ENCODE measurements at places on chromosomes 12 and 14.

- DNase-seq: no peak
Measured at GRCh38 chr12:124328116-124328515, 33.2 kb downstream of the RFLNA start.

- DNase-seq: no peak
Measured at GRCh38 chr14:86794689-86795088, 1198.3 kb downstream of the GALC start.

DNA sequence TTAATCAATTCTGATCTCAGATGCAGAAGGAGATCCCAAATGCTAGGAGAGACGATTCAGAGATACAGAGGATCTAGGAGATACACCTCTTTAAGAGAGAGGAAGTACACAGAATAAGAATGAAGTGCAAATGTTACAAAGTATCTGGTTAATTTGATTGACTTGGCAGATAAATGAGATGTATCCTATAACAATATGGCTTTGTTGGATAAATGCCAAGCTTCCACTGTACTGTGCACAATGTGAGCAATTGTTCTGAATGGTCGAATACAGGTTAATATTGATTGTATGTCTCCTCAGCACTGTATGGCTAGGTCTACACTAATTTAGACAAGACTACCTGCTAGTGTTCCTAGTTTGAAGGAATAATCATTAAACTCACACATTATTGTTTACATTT is 119.6 kb upstream of the PTPRB start:
- no peak for DNase-seq

DNA sequence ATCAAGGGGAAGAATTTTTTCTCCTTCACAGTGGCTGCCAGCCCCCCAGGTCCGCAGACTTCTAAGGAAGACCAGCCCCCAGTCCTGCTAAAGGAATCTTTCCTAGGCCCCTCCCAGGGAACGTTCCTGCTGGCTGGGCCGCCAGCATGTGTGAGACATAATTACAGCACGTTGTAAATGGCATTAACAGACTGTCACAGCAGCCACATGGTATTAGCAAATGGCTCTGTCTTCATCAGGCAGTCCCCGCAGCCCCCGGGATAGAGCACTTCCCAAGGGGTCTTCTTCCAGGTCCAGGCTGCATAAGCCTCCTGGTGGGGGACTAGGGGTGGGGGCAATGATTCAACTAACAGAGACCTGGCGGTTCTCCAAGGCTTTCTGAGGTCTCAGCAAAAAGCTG is 34.9 kb upstream of the FAM222A start:
- peak; percentile 79 for DNase-seq

DNA sequence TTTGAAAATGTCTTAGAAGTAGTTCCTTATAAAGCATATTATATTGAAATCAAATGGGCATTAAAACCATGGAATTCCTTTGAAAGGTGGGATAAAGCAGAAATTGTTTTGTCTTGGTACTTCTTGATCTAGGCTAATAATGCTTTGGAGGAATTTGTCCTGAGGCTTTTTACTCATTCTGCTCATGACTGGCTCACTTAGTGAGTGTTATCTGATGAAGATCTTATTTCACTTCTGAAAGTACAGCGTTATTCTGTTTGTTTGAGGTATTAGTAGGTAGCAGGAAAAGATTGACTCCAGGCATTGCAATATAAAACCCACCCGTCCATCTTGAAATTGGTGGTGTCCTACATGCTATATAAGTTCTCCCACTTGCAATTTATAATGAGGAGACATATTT is 5.5 kb downstream of the C12orf71 start:
- no peak for DNase-seq

GRCh38 chr12:75990189-75990912 is 41.2 kb downstream of the PHLDA1 start:
- DNase-seq: no peak

- DNase-seq: peak; percentile 97
Measured at GRCh38 chr12:103334466-103334865, 161.3 kb downstream of the C12orf42 start.

GRCh38 chr12:85782711-85783110 is 53.5 kb downstream of the RASSF9 start:
- DNase-seq: no peak

DNA sequence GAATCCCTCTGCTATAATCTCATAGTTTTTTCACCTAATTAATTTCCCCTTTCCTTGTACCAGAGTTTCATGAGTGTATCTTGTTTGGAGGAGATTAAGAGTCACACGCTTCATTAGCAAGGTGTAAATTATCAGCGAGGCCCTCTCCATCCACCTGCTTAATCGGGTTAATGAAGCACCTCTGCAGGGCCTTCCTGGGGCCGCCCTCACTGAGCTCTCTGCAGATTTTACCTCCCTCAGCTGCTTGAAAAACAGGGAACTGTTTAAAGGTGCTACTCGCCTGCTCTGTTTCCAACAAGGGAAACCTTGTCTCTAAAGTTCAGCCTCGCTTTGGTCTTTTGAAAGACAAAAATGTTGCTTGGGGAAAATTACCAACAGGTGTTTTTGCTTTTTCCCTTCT is 35.8 kb downstream of the OTX2 start:
- peak; percentile 96 for DNase-seq

- no peak for DNase-seq
Measured at GRCh38 chr14:102500158-102500662, 9.4 kb downstream of the ANKRD9 start.

GRCh38 chr14:77339407-77339806 is 18.6 kb downstream of the GSTZ1 start:
- DNase-seq: no peak

GRCh38 chr14:104239861-104240301 is 101.5 kb downstream of the KIF26A start:
- DNase-seq: no peak

- DNase-seq: no peak
Measured at GRCh38 chr12:86663173-86663572, 407.0 kb upstream of the MGAT4C start.

DNA sequence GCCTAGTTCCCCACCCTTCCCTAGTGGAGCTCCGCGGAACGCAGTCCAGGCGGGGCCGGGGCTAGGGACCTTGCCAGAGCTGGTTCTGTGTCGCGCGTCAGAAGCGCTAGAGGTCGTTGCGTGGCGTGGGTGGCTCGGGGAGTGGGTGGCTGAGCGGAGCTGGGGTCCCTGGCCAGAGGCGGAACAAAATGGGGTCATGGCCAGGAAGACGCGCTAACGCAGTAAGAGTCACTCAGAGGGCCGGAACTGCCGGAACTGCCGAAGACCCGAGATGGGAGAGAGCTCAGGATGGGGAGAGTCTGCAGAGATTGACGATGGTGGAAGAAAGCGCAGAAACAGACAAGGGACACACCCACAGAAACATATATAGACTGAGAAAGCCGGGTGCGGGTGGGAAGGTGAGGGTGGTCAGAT is 4.8 kb downstream of the DGKA start:
- DNase-seq: no peak

- DNase-seq: no peak
Measured at GRCh38 chr14:73814153-73814552, 37.5 kb upstream of the PTGR2 start.

DNA sequence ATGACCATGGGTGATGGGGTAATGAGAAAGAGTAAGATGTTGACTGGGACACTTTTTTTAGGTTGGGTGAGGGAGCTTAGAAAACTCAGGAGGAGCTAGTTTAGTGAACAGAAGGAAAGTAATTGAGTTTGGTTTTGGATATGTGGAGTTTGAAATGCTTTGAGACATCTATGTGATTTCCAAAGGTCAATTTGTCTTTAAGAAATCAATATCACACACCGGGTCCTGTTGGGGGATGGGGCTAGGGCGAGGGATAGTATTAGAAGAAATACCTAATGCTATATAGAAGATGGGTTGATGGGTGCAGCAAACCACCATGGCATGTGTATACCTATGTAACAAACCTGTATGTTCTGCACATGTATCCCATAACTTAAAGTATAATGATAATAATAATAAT is 118.4 kb downstream of the ASCL1 start:
- DNase-seq: no peak

GRCh38 chr14:27845241-27845850 is 921.2 kb upstream of the FOXG1 start:
- DNase-seq: no peak

- no peak for DNase-seq
Measured at GRCh38 chr14:23209651-23210423, 26.4 kb upstream of the SLC7A8 start.

DNA sequence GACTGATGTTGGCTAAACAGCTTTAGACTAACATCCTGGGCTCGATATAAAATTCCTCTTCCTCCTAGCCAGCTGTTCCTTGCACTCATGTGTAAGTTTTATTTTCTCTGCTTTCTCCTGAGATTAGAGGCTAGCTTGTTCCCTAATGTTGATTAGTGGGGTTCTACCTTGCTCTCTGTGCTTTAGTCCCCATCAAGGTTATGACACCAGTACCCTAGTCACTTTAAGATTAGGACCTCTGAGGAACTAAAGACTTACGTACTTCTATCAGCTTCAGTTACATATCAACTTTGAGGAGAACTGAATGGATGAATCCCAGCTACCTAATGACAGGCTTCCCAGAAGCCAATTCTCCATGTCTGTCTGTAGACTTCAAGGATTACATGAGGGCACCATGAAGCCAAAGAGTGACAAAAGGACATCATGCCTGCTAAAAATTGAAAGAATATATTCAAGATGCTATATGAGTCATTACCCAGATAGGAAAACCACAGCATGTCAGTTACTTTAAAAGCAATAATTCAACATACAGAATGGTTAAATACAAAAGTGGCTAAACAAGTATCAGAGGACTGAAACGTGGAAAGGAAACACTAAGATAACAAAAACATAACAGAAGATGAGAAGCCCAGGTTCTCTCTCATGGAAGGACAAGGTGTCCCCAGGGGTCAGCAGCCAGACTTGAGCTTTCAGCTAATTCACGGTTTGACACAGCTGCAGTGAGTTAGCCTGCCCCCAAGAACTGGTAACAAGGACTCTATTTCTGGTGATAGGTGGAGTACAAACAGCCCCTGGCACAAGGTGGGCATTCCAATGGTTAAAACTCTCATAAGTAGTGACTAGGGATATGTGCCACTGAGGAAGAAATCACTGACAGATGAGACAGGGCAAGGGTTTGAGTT is 20.4 kb downstream of the ADAM20 start:
- no peak for DNase-seq

DNA sequence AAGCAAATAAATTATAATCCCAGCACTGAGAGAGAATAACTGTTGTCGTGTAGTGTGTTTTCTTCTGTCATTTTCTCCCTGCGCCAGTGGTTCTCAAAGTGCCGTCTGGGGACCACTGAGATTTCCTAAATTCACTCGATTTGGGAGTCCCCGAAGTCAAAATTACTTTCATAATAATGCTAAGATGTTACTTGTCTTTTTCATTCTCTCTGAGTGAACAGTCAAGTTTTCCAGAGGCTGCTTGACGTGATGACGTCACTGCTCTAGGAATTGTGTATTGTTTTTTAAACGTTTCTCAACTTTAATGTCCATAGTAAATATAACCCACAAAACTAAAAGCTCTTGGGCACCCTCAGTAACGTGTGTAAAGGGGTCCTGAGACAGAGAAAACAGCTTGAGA is 796 bp upstream of the POP5 start:
- DNase-seq: no peak

DNA sequence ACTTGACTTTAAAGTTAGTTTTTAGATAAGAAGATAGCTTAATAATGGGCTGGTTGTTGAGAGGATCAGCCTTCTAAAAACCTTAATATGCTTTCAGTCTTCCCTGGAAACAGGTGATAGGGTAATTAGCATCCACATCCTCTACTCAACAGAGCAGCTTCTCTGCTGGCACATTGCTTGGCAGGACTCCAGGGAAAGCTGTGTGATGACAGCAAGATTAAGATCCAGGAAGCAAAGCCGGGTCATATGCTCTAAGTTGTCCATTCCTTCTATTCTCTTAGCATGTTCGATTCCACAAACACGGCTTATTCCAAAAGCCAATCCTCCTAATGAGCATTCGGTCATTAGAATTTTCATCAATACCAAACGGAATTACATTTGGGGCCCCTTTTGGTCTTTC is 87.0 kb downstream of the HMGA2 start:
- DNase-seq: peak; percentile 77

- DNase-seq: no peak
Measured at GRCh38 chr14:35727764-35728163, 81.3 kb downstream of the RALGAPA1 start.

DNA sequence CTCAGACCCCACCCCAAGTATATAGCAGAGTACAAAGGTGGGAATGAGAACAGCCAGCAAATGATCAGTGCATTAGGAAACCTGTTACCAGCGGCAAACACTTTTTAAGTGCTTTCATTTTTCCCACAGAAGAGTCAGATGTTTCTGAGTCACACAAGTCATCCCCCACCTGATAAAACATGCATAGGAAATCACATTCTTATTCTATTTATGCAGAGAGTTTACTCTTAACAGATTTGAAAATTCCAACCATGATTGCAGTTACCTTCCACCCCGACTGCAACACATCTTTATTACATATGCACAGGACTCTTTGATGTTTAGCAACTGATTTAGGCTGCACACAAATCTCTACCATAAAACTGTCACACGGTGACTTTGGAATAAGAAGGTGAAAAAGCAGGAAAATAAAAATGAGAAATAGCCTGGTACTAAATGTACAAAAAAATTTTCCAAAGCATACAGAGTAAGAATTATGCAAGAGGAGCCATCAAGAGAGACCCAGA is 236.4 kb downstream of the PAWR start:
- no peak for DNase-seq

- no peak for DNase-seq
Measured at GRCh38 chr14:50769863-50770500, 61.0 kb downstream of the NIN start.

DNA sequence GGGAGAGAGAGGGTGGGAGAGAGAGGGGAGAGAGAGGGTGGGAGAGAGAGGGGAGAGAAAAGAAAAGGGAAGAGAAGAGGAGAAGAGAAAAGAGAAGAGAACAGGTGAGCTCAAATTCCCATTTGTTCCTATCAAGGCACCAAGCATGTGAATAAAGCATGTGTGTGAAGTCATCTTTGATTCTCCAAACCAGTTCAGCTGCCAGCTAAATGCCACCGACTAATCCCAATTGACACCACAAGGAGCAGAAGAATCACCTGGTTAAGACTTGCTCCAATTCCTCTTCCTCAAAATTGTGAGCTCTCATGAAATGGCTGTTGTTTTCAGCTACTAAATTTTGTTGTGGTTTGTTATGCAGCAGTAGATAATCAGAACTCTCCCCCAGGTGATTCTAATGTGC is 188.9 kb downstream of the TMX1 start:
- no peak for DNase-seq
